NCI-H2107 (cell line): ENCODE measurements at places on chromosomes 11 and 22.

DNA sequence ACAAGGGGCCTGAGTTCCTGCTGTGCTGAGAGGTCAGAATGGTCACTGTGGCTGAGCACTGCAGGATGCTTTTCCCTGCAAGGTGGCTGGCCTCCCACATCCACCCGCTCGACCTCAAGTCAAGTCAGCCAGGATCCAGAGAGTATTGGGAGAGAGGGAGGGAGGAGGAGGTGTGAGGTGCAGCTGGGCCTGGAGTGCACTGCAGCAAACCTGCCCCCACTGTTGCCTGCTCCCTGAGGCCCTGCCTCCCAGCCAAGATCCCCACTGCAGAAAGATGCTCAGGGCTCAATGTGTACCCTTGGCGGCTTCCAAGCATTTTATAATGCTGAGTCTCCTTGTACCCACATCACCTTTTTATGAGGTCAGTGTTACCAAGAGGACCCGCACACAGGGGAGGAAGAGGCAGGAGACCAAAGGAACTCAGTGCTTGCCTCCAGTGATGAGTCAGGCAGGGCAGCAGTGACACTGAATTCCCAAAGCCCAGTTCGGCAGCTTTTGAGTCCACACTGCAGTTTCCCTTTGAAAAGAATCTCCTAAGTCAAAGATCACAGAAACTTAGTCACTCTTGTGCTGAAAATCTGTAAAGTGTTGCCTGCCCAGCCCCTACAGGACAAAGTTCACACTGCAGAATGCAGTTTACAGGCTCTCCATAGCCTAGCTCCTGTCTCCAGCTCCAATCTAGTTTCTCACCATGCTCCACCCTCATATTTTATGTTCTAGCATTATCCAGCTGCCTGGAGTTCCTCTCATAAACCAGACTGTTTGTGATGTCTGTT is 3.1 kb downstream of the ENDOD1 start:
- DNase-seq, result no peak

- no peak for DNase-seq
These were observed 6.3 kb downstream of the PRDM10 start for GRCh38 chr11:129996113-129996870.

- DNase-seq, result no peak
These were observed 195.4 kb upstream of the ARHGAP20 start for GRCh38 chr11:110907629-110908028.

DNA sequence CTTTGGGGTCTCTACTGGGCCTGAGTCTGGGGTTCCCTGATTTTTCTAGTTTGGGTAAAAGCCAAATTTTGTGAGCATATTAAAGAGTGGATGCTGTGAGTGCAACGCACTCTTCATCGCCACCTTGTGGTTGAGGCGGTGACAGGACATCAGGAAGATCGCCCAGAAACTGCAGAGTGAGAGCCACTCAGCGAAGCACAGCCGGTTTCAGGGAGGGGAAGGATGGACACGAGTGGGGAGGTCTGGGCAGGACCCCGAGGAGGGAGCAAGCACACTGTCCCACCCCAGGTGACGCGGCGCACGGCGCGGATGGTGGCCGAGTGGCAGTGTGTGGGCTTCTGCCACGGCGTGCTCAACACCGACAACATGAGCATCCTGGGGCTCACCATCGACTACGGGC is 9.1 kb downstream of the SELENOO start:
- DNase-seq, result no peak
